ENCODE measurements at places on chromosomes 11 and 22. TPM values are rescaled to one million over a fixed set of nuclear protein-coding genes. Genes with fewer than 3 reads are reported as not detected.

KCNJ5 gene
- total RNA-seq: 2.1 TPM

PDE3B gene
- 1.2 TPM for total RNA-seq

SLC43A3 gene
- 17.0 TPM for total RNA-seq

NAV2 gene
- total RNA-seq: 14.1 TPM

SLC43A1 gene
- total RNA-seq: 23.5 TPM

TEX12 gene
- 1.3 TPM for total RNA-seq

RHBDD3 gene
- 16.9 TPM for total RNA-seq

MUC15 gene
- not detected for total RNA-seq

OR52E8 gene
- total RNA-seq: not detected

FLRT1 gene
- total RNA-seq: 0.45 TPM

MMP8 gene
- not detected for total RNA-seq

SLC22A6 gene
- total RNA-seq: not detected

MIAT gene
- 0.85 TPM for total RNA-seq

ANO1 gene
- 26.6 TPM for total RNA-seq

MOGAT2 gene
- total RNA-seq: not detected

OR52A1 gene
- not detected for total RNA-seq

SYT12 gene
- 1.2 TPM for total RNA-seq

TECTA gene
- total RNA-seq: 0.89 TPM

ZNF280B gene
- 0.72 TPM for total RNA-seq

TRIM34 gene
- total RNA-seq: 5.0 TPM

DGCR6 gene
- 2.0 TPM for total RNA-seq

CRYBA4 gene
- not detected for total RNA-seq

GALNT18 gene
- total RNA-seq: 3.6 TPM

TSGA10IP gene
- total RNA-seq: not detected

MMP13 gene
- total RNA-seq: not detected

TSSK2 gene
- not detected for total RNA-seq

ANAPC15 gene
- 28.4 TPM for total RNA-seq

BRSK2 gene
- total RNA-seq: 0.46 TPM

FAT3 gene
- total RNA-seq: 0.56 TPM

EI24 gene
- total RNA-seq: 44.9 TPM

OR8K3 gene
- not detected for total RNA-seq

MAPK11 gene
- 31.6 TPM for total RNA-seq

OR8G5 gene
- not detected for total RNA-seq

Data from ovary (tissue), 10 donors.